Left ventricle myocardium inferior (tissue), 1 donor: ENCODE measurements at places on chromosomes 2 and 18.

GRCh38 chr2:98768384-98769113, 37.6 kb upstream of the MGAT4A start:
- DNase-seq, result no peak

GRCh38 chr2:188808947-188809355, 165.2 kb upstream of the COL3A1 start:
- no peak for DNase-seq

DNA sequence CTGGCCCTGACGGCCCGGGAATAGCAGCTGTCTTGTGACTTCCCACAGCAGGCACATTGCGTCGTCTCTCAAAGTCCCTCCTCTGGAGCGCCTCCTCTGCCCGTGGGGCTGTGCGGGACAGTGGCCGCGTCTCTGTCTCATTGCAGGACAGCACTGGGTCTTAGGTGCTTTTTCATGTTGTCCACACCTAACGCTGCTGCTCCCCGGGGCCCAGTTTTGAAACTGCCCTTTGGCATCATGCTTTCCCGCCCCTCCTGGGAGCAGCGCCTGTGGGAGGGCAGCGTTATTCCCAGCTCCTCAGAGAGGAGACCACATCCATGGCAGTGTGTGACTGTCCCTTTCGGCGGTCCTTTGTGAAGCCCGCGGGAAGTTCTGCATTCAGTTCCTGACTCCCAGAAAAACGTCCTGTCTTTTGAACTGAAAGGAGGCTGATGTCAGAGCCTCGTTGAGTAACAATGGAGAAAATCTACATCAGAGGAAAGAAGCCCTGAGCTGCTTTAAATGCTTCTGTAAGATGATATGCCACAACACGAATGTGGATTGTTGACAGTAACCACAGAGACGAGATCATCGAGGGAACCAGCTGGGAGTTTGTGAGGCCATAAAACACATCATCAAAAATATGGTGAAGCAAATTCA, 226.0 kb downstream of the FAM210A start:
- peak; percentile 59 for DNase-seq

DNA sequence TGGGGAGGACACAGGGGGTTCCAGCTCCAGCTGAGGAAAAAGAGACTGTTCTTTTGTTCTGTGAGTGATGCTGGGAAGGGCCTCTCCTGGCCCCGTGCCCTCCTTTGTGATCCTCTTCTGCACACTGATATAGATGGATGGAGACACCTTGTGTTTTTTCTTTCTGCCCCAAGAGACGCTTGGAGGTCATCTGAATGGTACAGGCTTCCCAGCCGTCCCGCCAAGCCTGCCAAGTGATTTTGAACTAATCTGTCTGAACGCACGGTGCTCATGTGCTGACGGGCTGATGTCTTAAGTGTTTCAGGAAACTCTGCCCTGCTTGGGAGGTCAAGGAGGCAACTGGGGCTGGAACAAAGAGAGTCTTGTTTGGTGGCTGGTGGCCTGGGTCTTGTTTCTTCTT, 57.5 kb downstream of the KIF5C start:
- DNase-seq, result no peak

- DNase-seq, result no peak
These were observed 26.4 kb downstream of the MARCHF4 start for GRCh38 chr2:216345846-216346245.

DNA sequence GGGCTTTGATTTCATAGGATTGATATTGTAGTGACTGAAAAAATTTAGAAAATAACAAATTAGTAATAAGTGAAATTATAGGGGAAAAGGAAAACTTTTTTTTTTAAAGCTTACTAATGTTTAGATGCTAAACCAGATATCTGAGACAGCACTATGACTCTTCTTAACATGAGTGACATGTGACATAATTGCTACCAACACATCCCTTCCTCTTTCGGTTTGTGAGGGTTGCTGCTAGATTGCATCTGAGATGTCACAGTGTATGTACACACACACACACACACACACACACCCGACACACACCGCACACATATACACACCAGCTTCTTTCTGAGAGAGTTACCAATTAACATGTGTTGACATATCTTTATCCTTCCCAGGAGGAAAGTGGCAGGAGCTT, 18.0 kb downstream of the RAPGEF4 start:
- DNase-seq, result no peak

GRCh38 chr2:198815626-198816025, 642.1 kb downstream of the SATB2 start:
- no peak for DNase-seq

DNA sequence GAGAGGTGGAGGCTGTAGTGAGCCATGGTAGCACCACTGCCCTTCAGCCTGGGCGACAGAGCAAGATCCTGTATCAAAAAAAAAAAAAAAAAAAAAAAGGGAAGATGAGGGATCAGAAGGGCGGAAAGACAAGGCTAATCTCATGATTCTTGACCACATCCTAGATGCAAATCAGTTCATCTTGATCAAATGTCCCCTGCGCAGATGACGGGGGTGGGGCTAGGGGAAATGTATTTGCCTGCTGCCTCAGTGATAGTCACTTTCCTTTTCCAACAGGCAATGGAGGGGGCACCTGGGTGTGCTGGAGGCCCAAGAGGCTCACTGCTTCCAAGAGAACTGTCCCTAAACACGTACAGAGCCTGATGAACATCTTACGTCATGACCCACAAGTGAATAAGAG, 3.7 kb upstream of the EMILIN2 start:
- no peak for DNase-seq

- DNase-seq, result no peak
These were observed 120.8 kb downstream of the NFATC1 start for GRCh38 chr18:79516441-79516931.

DNA sequence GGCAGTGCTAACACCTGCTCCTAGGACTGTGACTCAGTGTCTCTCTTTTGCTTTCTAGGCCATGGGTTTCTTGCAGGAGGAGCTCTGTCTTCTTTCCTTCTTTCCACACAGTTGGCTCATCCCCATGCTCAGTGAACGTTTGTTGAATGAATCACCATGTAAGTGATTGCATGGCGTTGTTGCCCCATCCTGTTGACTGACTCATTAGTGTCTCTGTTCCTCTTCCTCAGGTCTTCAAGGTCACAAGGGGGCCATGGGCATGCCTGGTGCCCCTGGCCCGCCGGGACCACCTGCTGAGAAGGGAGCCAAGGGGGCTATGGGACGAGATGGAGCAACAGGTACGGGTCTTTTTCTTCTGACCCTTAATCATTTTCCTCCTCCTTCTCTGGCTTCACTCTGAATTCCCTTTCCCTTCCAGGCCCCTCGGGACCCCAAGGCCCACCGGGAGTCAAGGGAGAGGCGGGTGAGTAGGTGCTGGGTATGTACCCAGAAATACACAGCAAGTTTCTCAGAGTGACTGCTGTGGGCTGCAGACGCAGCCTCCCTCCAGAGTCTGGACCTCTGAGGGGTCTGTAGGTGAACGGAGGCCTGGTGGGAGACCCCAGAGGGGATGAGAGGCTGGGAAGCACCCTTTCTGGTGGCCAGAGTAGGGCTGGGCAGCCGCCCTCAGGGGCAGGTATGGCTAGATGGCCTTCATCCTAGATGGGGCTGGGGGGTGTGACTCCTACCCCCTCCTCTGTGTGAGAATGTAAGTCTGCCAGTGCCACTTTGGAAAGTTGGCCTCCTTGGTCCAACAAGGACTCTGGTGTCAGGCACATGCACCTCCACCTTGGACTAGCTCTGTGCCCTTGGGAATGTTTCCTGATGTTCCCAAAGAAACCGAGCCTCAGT, 32.4 kb downstream of the MARCO start:
- DNase-seq, result no peak

DNA sequence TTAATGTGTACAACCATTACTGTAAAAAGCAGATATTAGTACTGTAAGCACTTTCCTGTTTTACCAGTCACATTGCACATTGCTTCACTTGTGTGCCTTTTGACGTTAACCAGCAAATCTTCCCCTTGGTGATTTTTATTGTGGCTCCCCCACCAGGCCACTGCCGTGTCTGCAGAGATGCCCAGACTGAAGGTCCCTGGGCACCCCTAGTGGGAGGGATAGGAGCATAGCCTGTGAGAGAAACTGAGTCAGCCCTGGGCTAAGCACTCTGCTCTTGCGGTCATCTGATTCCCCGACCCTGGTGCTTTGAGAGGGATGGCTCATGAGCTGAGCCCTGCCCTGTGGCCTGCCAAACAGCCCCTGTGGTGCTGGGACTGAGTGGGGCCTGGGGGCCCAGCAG, 73.4 kb downstream of the INPP4A start:
- no peak for DNase-seq

DNA sequence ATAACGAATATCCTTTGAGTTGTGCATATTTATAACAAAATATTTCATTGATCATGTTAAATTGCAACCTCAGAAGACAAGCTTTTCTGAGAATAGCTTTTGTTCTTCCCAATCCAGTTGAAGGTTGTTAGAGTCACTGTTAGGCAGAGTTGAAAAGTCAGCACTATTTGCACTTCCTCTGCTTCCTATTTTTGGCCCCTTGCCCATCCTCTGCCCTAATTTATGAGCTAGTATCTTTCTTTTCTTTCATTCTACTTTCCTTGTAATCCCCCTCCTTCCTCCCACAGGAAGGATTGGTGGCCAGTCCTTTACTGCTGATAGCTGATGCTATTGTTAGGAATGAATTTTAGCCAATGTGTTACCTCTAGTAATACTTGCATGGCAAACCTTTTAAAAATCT, 4.9 kb downstream of the RALB start:
- no peak for DNase-seq

GRCh38 chr2:30147196-30147714, 448 bp downstream of the YPEL5 start:
- DNase-seq, result peak; percentile 38

DNA sequence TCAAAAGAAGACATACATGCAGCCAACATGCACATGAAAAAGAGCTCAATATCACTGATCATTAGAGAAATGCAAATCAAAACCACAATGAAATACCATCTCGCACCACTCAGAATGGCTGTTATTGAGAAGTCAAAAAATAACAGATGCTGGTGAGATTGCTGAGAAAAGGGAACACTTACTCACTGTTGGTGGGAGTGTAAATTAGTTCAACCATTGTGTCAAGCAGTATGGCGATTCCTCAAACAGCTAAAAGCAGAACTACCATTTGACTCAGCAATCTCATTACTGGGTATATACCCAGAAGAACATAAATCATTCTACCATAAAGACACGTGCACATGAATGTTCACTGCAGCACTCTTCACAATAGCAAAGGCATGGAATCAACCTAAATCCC, 95.5 kb upstream of the XIRP2 start:
- DNase-seq, result no peak

GRCh38 chr18:1965016-1965415, 606.3 kb downstream of the METTL4 start:
- no peak for DNase-seq

DNA sequence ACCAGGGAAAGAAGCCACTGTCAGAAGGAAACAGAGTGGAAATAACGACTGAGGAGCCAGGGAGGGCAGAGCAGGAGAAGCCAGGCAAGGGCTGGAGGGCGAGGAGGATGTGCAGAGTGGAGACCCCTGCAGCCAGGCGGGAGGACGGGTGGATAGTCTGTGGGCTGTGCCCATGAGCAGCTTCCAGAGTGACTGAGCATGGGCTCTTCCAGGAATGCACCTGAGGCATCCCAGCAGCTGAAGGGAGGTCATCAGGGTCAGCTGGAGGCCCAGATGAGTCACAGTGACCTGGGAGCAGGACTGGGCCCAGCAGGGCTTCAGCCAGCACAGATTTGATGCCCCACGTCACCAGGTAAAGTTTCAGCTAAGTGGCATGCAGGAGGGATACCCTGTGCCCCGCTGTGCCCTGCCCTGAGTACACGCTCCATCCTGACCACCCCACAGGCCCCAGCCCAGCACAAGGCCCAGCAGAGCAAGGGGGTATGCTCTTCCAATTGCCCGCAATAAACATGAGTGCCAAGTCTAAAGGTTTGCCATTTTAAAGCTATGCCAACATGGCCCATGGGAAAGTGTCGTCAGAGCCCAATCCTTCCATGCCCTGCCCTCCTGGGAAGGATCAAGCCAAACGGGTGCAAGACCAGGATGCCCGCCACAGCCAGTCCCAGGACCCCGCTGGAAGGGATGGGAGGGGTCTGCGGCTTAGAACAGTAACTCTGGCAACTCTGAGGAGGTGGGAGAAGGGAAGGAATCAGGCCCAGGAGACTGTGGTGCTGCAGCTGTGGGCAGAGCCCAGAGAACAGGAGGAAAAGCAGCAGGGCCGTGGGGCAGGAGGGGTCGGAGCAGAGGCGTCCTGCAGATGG, 85.7 kb downstream of the SEPTIN10 start:
- no peak for DNase-seq

GRCh38 chr2:136247204-136247950, 129.4 kb upstream of the CXCR4 start:
- DNase-seq, result no peak

GRCh38 chr2:96816836-96817702, 1.0 kb downstream of the CNNM3 start:
- DNase-seq, result no peak

GRCh38 chr2:84456156-84456555, 2.9 kb downstream of the SUCLG1 start:
- no peak for DNase-seq

DNA sequence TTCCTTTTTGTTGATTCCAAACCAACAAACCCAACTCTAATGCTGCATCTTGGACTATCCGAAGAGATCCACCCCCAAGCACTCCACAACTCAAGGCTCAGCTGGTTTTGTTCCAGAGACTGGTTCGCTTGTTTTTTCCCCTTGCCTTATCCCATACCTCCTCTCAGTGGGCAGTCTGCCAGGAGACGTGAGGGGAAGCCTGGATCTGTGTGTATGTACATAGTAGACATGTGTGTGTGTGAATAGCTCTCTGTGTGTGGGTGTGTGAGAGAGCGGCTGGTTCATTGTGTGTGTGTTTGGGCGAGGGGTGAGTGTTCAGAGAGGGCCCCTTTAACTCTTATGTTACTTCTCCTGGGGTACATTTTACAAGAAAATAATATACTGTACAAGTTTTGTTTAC, 94.4 kb downstream of the NRP2 start:
- no peak for DNase-seq

DNA sequence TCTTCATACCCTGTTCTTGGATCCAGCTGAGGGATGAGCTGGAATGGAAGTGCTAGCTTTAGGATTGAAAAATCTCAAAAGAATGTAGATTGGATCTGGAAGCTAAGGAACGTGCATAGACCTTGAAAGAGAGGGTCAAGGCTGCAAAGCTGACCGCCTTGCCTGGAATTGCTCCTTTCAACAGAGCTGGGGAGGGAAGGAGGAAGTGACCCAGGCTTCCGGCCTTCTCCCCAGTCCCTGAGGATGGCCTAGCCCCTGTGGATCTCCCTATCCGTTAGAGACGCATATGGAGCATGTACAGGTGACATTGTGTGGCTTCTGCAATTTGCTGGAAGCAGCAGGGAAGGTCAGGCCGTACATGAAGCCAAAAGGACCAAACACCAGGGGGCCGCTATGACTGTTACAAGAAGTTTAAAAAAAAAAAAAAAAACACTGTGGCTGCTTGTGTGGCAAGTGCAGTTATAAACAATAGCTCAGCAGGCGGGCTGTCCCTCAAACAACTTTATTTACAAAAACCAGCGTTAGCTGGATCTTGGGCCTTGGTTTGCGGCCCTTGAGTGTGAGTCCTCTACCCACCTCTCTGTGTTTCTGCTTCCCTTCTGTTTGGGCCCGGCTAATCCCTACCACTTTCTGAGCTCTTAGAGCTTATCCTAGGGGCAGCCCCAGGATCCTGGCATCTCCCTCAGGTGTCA, 227.6 kb downstream of the SEPTIN10 start:
- DNase-seq, result no peak
